Left lobe of liver (tissue), 2 donors: ENCODE measurements at places on chromosomes 7 and 10. TPM values are rescaled to one million over a fixed set of nuclear protein-coding genes. Genes with fewer than 3 reads are reported as not detected.

GRCh38 chr7:134073276-134073675, 53.9 kb upstream of the LRGUK start:
- DNase-seq, result no peak

DNA sequence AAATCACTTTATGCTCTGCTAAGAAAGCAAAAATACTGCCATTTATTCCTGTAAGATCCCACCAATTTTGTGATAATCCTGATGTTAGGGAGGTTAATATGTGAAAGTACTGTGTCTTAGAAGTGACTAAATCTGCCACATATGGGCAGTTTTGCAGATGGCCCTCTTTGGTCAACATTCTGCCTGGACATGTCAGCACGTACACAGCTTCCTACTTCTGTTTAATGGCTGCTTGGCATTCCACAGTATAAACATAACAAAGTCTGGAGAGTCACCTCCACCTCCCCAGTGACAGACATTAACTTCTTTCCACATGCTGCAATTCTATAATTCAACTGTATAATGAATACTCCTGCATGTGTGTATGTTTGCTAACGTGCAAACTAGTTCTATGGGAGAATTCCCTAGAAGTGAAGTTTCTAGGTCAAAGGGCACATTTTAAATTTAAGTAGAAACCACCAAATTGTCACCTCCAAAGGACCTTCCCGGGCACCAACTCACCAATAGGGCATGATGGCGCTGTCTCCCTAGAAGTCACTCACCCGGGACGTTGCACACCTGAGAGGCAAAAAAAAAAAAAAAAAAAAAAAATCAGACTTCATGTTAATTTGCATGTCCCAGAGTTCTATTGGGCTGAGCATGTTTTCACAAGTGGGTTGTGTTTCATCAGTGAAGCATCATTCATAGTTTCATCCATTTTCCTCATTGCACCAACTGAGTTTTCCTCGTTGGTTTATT, 38.9 kb downstream of the MKI67 start:
- DNase-seq, result no peak

The FAM25C gene
- not detected for total RNA-seq

DNA sequence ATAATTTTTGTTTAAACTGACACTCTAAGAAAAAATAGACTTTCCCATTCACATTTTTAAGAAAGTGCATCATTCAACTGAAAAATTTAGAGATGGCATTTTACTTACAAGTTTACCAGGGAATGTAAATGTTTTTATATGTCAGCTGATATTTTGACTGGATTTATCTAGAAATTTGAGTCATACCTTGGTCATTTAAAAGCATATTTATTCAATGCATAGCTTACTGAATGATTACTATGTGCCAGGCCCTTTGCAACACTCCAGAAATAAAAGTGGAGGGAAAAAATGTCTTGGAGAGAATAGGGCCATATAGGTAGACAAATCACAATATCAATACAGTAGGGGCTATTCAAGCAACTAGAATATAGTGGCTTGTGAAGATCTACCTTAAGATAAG, 98.4 kb upstream of the FAM3C start:
- DNase-seq, result no peak

- no peak for DNase-seq
These were observed 92.3 kb downstream of the NKX6-2 start for GRCh38 chr10:132693676-132694075.

DNA sequence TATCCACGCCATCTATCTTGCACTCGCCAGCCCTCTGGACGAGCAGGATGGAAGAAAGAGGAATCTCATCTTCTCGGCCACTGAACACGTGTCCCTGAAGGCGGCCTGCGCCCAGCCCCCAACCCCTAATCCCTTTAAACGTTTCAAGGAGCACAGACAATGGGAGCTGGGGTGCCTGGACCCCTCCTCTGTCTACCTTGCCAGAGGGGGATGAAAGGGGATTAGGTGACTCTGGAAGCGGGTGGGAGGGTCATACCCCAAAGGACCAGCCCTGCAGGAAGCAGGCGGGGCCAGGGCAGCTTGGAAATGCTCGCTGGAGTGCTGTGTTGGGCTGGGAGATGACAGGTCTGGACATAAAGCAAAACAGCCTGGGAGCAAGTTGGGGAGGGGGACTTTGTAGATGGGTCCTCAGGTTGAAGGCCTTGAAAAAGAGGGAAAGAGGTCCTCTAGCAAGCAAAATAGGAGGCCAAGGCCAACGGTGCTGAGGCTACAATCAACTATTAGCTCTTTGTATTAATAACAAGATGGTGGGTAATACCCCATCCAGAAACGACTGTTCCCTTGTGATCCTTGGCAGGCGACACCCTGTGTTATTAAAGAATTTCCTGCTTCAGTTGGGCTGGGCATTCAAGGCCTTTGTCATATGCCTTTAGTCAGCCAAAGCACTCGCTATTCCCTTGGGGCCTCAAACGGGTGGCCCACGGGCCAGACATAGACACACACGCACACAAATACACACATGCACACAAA, 126.5 kb upstream of the UNC5B start:
- peak; percentile 31 for DNase-seq

The SMO gene
- 22.1 TPM for total RNA-seq

GRCh38 chr10:70348228-70348850, 34.1 kb downstream of the LRRC20 start:
- no peak for DNase-seq

The SBDS gene
- 49.9 TPM for total RNA-seq

The MSMB gene
- not detected for total RNA-seq

GRCh38 chr10:116120688-116121455, 152.1 kb downstream of the GFRA1 start:
- no peak for DNase-seq

- no peak for DNase-seq
These were observed 128.5 kb upstream of the VKORC1L1 start for GRCh38 chr7:65744406-65744805.

The SRRT gene
- total RNA-seq, result 53.9 TPM

- DNase-seq, result no peak
These were observed 27.3 kb upstream of the KMT2C start for GRCh38 chr7:152462995-152463708.

The SPOCK2 gene
- 1.6 TPM for total RNA-seq

The TYSND1 gene
- total RNA-seq, result 11.6 TPM

The VWDE gene
- total RNA-seq, result 0.38 TPM

GRCh38 chr7:135169141-135169963, 1.2 kb downstream of the CYREN start:
- DNase-seq, result peak; percentile 71

DNA sequence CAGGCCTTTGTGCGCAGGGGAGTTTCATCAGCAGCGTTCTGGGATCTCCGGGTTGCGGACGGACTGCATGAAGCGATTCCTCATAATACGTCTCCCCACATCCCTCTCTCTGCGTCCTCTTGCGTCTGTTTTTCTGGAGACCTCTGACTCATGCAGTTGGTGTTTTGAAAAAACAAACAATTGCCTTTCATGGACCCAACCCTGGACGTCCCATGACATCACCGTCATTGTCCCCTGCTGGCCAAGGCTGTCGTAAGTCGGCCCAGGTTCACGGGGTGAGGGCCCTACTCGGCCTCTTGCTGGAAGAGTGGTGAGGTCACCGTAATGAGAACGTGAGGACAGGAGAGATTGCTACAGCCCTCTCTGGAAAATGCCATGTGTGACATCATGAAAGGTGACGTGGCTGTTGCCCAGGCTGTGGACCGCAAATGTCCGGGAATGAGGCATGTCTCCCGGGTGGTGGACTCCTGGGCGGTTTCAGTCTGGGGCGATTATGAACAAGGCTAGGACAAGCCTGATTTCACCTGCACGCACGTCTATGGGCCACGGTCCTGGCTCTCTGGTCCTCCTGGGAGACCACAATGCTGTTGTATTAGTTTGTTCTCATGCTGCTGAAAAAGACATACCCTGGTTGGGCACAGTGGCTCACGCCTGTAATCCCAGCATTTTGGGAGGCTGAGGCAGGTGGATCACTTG, 9.8 kb upstream of the MAFK start:
- no peak for DNase-seq

DNA sequence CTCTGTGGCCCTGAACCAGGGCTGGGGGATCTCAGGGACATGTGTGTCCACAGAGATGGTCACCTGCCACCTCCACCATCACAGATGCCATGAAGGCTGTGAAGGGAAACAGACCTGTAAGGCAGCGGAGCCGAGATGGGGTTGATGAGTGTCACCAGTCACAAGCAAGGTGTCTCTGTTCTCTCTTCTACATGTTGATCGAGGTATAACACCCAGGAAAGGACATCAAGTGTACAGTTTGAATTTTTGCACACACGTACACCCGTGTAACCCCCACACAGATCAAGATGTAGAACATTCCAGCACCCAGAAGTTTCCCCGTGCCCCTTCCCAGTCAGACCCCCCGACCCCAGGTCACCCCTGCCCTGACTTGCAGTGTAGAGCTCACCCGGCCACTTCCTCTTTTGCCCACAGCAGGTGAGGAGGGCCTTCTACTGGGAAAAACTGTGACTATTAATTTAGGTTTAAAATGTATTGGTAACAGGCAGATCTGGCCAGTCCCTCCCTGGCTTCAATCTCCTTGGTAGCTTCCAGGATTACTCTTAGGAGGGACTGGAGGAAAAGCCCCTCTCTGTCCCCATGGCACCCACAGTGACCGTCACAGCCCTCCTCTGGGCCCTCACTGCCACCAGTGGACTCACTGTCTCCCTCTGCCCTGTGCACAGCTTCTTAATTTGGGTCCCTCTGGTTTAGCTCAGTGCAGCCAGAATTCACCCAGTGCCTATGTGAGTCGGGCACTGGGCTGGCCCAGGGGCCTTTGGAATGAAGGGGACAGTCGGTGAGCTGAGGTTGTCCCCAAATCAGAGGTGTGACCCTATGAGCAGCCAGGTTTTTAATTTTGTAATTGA, 108.2 kb downstream of the LHPP start:
- DNase-seq, result no peak

DNA sequence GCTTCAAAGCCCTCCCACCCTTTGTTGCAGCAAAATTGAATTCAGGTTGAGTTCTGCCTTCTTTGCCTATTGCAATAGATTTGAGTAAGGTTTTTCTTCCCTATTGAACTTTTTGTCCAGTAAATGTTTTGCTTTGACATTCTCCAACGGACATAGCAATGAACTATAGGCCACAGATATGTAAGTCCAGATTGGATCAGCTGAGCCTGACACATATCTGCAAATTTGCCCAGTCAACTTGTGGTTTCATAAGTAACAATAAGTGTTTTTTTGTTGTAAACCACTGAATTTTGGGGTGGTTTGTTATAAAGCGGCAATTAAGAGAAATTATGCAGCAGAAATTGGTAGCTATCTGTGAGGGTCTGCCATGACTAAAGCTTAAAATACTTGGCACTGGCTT, 332.1 kb upstream of the SORCS1 start:
- DNase-seq, result no peak

The FKBP6 gene
- not detected for total RNA-seq

DNA sequence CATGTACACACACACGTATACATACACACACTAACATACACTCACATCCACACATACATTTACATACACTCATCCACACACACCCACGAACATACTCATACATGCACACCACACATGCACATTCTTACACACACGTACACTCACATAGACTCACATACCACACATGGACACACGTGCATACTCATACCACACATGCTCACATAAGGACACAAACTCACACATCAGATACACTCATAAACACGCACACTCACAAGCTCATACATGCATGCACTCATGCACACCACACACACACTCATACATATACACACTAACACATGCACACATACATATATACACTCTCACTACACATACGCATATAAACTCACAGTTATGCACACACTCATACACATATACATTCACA, 1.2 kb upstream of the CALN1 start:
- DNase-seq, result no peak
